ENCODE measurements at places on chromosomes 4 and X. TPM values are rescaled to one million over a fixed set of nuclear protein-coding genes. Genes with fewer than 3 reads are reported as not detected.

Gene SLC10A4
- not detected for total RNA-seq

Gene ABLIM2
- total RNA-seq = 0.09 TPM

Gene KDM6A
- total RNA-seq = 24.9 TPM

Gene IRS4
- not detected for total RNA-seq

Gene CENPVL2
- total RNA-seq = not detected

Gene LRCH2
- 19.7 TPM for total RNA-seq

Gene ARHGEF6
- 20.8 TPM for total RNA-seq

Gene TMPRSS11F
- not detected for total RNA-seq

Gene JAKMIP1
- not detected for total RNA-seq

Gene PCYT1B
- 0.92 TPM for total RNA-seq

Gene XAGE5
- total RNA-seq = not detected

Data from smooth muscle cell of the umbilical artery (primary cell).